ENCODE measurements at places on chromosomes 1 and 21.

DNA sequence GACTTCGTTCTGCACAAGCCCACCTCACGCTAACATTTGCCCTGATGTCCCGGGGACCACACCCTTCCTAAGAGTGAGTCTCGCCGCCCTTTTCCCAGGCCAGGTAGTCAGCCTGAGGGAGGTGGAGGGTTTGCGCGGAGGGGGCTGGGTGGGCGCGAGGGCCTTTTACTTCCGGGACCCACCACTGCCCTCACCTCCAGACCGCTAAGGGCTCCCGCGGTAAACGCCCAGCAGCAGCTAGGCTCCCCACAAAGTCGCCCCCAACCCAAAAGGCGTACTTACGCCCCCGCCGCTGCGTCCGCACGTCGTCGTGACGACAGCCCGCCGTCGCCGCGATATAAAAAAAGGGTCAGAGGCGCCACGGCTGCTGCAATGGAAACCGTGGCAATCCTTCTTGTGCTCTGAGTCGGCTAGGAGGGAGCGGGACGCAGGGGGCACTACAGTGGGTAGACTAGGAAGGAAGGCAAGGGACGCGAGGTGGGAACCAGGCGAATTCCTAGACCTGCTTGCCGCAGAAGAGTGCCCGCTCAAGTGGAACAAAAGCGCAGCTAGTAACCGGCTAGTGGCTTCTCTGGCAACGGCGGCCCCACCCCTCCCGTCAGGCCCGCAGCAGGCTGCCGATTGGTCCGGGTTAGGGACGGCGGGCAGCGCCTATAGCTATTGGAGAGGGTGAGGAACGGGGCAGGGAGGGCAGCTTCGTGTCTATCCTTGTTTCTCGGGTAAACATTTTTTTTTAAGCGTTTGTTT lies at the start of gene ODF2L:
Gene ODF2L, minus strand, starts transcription at position 573 of the 747 bp plus-strand sequence. CDS start 9,296 bp downstream, outside the sequence.
- DNase-seq = peak; percentile 95

DNA sequence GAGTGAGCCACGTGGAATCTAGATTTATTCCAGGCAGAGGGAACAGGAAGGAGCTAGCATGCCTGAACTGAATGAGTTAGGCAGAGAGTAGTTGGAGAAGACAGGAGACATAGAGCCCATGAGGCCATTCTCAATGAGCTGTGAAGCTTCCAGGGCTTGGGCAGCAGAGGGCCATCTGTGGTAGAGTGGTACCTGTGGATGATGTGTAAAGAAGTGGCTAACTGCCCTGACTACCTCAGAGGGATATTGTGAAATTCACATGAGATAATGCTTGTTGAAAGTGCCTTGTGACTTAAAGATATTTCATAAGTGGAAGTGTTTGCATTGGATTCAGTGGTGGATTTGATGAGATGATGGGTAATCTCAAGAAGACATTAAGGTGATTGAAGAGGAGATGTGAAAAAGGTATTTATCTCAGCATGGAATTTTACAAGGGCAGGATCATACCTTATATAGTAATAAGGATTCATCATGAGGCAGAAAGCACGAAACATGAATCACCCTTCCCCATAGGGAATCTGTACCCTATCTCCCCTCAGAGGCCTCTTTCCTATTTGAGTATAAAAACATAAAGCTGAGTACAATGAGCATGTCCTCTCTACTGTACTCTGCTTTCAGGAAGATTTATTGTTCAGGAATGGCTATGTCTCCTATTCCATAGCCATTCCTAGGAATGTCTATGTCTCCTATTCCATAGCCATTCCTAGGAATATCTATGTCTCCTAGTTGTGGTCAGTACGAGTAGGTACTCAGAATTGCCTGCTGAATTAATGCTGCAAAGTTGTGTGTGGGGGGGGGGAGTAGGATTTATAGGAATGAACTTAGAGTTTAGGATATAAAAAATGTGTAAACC lies 146.8 kb downstream of the PAPPA2 start:
- no peak for DNase-seq

DNA sequence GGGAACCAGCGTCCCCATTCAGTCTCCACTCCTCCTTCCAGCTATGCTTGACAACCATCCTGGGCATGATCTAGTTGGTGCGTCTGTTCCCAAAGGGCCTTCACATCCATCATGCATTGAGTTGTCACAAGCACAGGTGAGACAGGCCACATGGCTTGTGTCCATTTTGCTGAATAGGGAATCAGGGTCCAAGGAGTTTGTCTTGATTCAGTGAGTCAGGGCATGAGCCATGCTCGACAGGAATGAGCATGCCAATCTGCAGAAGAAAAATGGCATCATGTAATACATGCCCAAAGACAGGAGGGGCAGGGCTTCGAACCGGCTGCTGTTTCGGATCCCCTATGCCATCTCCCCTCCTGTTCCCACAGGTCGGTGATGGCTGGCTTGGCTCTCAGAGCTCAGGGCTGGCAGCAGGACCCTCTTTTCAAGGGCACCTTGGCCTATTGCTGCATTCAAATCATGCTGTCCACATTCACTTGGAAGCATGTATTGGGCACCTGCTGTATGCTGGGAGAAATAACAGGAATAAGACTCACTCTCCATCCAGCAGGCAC lies 44.5 kb downstream of the PKP1 start:
- no peak for DNase-seq

DNA sequence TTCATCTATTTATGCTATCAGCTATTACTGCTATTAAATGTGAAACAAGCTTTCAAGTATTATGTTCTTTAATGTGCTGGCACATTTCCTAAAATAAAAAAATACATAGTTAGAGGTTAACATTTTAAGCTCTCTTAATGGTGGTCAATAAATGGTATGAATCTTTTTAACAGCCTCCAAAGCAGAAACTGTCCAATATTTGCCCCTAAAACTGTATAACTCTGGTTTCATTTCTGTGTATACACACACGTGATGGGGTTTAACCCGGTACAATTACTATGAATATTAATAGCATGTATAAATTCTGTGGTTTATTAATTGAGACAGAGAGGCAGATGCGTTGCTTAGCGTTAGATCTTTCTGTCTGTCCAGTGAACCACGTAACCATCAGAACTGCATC lies 2.2 kb downstream of the ESRRG start:
- DNase-seq = no peak

GRCh38 chr1:58893257-58893869 lies 109.5 kb upstream of the JUN start:
- DNase-seq = no peak

DNA sequence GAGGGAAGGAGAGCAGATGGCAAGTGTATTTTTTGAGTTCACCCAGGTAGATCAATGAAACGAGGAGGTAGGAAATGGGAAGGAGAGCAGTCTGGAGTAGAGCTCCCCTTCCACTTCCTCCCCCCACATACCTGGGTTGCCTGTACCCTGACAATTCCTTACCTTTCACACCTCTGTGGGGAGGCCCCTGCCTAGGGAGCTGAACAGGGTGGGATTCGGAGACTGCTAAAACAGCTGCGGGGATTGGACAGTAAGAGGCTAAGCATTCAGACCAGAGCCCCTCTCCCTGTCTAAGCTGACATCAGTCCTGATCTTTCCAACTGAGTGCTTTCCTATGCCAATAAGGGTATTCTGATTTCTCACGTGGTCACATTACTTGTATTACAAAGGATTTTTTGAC lies 14.5 kb downstream of the RCSD1 start:
- no peak for DNase-seq

- DNase-seq = no peak
Measured at GRCh38 chr1:212549503-212550017, 59.0 kb upstream of the ATF3 start.

GRCh38 chr21:21003701-21004100 lies 5.5 kb downstream of the NCAM2 start:
- DNase-seq = no peak

DNA sequence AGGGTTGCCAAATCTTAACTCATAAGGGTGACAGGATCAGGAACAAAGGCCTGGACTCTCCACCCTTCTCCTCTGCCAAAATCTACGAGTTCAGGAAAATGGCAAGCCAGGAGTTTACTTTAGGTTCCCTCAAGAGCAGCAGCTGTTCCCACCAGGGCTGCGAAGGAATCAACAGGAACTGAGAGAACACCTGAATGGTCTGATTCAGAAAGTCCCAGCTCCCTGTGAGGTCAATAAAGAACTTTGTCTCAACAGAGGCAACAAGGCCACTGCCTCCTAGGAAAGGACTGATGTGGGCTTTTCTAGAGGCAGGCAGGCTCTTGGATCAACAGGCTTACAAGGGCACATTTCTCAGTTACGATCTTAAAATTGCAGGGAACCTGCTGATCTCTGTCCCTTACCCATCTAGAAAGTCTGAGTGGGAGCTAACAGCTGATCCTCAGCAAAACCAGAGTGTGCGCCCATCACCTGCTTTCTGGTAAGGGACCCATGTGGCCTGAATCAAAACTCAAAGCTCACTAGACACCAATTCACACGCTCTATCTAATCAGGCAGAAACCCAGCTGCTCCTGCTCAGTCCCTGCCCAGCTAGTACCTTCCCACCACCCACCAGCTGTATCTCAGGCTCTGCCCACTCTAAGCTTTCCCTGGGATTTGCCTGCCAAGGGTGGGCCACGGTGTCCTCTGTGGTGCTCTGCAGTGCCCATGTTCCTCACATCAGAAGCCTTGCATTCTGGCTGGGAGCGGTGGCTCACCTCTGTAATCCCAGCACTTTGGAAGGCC lies 83.1 kb downstream of the CAPZB start:
- DNase-seq = no peak

GRCh38 chr1:42442662-42443061 lies 13.2 kb downstream of the ZMYND12 start:
- no peak for DNase-seq

- DNase-seq = no peak
Measured at GRCh38 chr1:170768929-170769328, 105.0 kb downstream of the PRRX1 start.

DNA sequence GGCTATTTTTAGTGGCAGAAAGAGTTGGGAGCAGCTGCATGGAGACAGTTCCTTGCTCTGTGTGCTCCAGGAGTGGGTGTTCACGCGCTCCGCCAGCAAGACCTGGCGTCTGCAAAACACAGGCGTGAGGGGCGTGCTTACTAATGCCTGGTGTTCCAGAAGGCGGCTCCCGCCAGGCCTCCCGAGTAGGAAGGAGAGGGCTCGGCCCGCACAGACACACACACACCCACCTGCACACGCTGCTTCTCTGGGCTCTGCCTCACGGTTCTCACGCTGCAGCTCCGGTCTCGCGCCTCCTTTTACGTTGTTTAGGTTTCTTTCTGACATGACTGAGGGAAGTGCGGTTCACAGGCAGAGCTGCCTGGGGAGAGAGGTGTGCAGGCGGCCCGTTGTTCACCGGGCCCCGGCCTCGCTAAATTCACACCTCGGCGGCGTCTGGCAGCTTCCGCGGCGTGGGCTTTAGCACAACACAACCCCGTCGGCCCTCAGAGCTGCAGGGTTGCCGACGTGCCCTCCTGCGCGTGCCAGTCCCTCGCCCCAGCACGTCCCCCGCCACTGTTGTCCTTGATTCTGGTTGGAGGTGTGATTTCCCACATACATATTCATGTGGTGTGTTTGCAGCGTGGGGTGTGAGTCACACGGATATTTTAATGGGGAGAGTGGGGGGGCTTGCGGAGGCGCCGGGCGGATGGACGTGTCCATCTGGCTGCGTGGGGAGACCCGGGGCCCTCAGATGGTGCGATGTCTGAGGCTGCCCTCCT lies 77.0 kb downstream of the SKI start:
- no peak for DNase-seq

DNA sequence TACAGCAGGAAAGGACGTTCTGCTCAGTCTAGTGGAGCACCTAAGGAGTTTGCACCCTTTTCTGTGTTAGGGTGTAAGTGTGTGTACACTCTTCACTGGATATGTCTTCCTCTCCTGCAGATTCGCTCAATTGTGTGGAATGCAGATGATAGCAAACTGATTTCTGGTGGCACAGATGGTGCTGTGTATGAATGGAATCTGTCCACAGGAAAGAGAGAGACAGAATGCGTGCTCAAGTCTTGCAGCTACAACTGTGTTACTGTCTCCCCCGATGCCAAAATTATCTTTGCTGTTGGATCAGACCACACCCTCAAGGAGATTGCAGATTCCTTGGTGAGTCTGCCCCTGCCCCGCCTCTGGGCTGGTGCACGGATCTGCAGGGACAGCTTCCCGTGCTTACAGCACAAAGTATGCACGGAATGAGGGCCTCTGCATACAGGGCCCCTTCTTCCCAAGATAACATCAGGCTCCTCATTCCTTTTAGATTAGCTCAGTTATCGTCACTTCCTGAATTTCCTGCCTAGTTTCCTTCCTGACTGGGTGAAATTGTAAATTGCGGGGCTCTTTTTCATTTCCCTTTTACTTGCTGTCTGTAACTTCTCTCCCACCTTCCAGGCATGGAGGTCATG lies 34.6 kb downstream of the CFAP57 start:
- no peak for DNase-seq

DNA sequence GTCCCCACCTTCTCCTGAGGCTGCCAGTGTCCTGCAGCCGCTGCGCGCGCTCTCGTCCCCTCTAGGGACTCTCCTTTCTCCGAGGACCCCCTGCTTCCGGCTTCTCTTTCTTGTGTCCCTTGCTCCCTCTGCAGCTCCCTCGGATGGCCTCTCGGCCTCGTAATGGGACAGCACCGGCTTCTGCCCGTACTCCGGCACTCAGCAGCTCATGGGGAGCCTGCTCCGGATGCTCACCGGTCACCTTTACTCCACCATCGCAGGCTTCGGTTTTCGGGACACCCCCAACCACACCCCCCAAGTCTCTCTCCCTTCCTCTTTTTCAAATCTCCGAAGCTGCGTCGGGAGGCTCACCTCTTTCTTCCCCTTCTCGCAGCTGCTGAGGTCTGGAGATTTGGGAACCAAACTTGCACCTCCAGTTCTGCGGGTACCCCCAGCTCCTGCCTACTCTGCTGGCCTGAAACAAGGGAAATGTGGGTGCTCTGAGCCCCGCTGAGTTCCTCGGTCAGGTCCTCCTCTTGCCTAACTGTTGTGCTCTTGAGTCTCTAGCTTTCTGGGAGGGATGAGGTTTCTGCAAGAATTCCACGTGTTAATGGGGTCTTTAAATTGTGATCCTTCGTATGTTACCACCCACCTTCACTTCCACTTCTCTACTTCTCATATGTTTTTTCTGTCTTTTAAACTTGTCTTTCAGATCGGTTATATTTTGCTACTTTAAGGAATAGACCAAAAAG lies 930 bp downstream of the CDC14A start:
- no peak for DNase-seq

DNA sequence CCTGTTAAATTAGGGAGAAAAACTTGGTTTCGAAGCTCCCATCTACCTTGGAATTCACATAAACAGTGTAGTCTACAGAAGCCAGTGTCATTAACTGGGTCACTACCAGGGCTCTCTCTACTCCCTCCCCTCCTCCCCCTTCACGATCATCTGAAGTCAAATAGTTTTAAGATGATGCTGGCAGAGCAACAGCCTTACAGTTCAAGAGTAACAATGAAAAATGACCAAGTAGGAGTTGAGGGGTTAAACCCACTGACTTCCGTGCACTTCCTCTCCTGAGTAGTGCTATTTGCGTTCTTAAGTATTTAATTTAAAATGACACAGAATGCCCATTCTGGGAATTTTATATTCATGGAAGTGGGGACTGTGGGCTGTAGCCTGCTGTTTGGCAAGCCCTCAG lies 236.9 kb downstream of the SIPA1L2 start:
- no peak for DNase-seq

DNA sequence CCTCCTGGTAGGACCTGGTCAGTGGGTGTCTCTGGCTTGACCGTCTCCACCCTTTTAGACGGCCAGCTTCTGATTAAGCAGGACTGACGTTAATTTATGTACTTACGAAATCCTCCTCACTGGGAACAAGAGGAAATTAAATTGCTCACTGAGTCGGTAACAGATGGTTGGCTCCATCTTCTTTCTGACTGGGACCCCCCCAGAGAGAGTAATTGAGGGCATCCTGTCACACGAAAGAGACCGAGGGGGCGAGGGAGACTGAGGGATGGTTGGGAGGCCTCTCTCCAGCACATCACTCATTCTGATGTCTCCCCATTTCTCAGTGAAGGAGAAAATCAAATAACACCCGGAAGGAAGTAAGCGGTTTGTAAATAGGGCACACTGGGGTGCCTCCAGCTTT lies 104.8 kb downstream of the OMA1 start:
- no peak for DNase-seq

Data from mesenteric fat pad (tissue), 1 donor.